Right atrium auricular region (tissue), 2 donors: ENCODE measurements at places on chromosomes 4 and X. TPM values are rescaled to one million over a fixed set of nuclear protein-coding genes. Genes with fewer than 3 reads are reported as not detected.

NAP1L3 gene
- total RNA-seq = 7.3 TPM

RASSF6 gene
- total RNA-seq = not detected

DNA sequence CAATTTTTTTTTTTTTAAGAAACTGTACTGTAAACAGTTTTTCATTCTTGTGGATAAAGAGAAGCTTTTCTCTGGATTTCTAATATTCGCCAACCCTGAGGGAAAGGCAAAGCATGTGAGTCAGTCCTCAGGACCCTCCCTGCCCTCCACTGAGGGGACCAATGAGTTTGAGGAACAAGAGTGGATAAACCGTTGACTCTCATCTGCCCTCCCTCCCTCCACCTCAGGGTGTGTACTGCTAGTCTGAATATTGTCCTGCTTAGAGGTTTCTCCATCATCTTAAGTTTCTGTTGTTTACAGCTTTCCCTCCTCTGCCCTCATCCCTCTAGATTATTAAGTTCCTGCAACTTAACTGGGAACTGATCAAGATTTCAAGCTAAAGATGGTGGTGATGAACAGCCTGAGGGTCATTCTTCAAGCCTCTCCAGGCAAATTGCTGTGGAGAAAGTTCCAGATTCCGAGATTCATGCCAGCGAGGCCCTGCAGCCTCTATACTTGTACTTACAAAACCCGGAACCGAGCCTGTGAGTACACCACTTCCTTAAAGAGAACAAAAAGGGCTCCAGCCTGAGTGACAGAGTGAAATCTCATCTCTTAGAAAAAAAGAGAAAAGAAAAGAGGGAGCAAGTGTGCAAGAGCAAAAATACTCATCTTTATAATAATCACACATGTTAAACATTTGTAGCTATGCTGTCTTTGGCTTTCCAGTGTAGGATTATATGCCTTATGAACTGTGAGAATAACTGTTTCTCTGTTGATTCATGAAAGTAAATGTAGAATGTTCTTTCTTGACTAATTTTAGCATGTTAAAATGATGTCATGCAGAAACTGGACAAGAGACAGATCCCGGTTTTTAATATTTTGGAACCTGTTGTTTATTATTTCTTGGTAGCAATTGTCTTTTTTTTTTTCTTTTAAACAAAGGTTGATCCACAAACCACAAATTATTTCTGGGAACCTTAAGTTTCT lies 11.9 kb downstream of the CA5B start:
- peak; percentile 64 for DNase-seq

- no peak for DNase-seq
These were observed 70.6 kb downstream of the ARFIP1 start for GRCh38 chr4:152850377-152850776.

ZCCHC18 gene
- total RNA-seq = 0.43 TPM

- no peak for DNase-seq
These were observed 784 bp upstream of the ANXA5 start for GRCh38 chr4:121697564-121697963.

DNA sequence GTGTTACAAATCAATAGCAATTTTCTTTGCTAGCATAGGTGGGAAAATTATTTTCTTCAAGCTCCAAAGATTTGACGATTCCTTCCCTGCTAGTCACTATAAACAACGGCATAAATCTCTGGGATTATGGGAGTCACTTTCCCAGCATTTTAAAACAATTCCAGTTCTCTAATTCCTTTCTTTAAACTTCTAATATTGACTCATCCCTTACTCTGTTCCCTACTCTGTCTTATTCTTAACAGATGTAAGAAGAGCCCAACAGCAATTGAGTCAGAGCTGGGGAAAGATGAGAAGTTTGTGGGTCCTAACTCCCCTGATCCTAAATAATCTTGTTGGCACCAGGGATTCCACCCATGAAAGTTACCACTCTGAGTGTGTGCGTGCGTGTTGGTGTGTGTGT lies 47.4 kb upstream of the IL21 start:
- no peak for DNase-seq

NAT8L gene
- total RNA-seq = 3.0 TPM

NPNT gene
- 5.5 TPM for total RNA-seq

TMEM33 gene
- 27.1 TPM for total RNA-seq

GRCh38 chrX:143635915-143636314 lies at the start of gene SLITRK4:
Gene SLITRK4, minus strand, starts transcription at chrX:143636101. Its CDS starts 4,993 bp downstream, at chrX:143631108.
- no peak for DNase-seq

DNA sequence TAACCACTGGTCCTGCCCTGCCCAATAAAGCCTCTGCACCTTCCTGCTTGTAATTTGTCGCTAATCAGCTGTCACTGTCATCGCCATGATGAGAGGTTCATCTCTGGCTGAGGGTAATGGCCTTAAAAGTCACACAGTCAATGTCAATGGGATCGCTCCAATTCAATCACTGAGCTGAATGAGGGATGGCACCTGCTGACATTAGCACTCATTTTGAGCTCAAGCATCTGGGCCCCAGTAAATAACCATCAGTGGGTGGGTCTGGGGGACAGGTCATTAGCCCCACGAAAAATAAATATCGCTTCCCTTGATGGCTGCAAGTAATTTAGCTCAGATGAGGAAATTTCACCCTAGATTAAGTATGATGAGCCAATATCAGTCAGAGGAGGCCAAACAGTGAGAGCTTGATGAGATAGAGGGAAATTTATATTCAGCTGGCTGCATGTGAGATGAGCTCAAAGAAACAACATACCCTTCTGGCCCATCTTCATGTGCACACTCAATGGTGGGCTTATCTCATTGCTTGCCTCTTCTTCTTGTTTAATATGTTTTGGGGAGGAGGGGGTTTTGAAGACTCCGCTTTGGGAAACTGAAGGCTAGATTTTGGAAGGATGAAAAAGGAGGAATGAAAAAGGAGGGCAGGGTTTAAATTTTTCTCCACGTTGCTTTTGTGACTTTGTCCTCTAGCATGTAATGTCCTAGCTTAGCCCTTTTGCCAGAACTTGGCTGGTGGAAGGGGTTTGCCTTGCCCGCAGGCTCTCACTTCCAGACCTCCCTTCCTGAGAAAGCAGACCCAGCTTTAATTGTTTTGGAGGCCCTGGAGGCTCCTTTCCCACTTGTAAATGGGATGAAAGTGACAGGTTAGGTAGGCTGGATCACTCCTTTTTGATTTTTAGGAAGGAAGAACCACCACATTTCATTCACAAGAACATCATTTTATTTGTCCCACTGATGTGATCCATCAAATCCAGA lies 84.8 kb upstream of the PAQR3 start:
- no peak for DNase-seq

GABRE gene
- total RNA-seq = 4.2 TPM

GRCh38 chr4:76624241-76624681 lies 189.2 kb downstream of the SHROOM3 start:
- DNase-seq = peak; percentile 67

DNA sequence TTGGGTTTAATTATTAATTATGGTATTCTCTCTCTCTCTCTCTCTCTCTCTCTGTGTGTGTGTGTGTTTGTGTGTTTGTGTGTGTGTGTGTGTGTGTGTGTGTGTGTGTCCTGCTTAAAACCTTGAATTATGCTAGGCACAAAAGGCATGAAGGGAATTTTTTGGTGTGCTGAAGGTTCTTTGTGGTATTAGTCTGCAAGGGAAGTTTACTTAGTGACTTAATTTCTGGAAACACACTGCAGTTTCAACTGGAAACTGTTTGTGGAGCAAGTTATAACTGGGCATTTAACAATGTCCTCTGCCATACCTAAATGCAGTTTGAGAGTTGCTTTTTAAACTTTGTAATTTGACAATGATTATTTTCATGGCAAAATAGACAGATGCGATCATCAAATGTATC lies 111.7 kb downstream of the FRMPD4 start:
- no peak for DNase-seq

DNA sequence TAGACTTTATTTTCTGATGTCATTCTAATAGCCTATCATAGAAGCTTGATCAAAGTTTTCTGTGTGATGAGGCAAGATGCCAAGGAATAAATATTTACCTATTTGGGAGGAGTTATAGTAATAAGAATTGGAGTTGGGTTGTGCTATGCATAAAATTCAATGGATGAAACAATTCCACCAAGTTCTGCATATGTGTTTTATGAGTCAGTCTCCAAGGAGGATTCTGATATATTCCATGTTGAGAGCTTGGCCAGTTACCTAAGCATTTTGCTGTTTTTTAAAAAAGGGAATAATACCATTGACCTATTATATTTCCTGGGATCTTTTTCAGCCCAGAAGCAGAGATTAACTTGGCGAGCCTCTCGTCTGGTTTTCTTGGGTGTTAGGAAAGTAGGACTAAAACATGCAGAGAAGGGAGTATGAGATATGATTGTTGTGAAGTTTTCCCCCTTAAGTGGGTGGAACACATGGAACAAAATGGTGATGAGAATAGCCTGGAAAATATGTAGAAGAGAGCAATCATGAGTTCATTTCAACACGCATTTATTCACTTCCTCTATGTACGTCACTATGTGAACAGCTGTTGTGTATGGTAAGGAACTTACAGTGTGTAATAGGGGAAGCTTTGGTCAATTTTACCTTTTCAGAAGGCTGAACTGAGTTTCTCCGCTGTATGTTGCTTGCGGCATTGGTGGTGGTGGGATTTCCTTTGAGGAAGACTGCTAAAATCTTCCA lies 39.2 kb downstream of the POLA1 start:
- no peak for DNase-seq

DNA sequence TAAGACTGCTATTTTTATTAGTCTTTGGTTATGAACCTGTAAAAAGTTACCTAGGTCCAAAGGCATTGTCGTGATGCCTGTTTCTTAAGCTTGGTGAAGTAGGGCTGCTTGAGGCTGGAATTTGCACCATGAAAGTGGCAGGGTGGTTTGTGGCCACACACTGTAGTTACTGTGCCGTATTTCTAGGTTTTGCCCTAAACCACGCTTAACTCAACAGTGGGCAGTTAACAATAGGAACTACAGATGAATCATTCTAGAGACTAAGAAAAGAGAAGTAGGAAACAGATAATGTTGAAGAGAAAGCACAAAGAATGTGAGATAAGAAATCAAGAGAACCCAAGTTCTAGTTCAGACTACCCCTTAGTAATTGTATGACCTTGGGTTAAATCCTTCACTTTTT lies 11.5 kb downstream of the ETNPPL start:
- DNase-seq = no peak

- no peak for DNase-seq
These were observed 15.4 kb downstream of the SNX12 start for GRCh38 chrX:71052721-71053120.

MAGEB4 gene
- total RNA-seq = not detected

USP17L10 gene
- not detected for total RNA-seq

GRCh38 chr4:8878421-8878820 lies 6.8 kb upstream of the HMX1 start:
- no peak for DNase-seq

DNA sequence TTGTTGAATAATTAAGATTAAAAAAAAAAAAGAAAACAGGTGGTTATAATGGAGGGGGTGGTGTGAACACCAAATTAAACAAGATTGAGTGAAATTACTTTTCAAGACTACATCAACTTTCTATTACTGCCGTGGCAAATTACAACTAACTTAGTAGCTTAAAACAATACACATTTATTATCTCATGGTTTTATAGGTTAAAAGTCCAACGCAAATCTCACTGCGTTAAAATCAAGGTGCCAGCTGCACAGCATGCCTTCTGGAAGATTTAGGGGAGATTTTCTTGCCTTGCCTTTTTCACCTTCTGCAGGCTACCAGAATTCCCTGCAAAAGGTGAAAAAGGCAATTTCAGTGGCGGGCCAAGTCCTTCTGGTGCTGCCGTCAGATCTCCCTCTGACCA lies 58.5 kb downstream of the ATXN3L start:
- no peak for DNase-seq

DNA sequence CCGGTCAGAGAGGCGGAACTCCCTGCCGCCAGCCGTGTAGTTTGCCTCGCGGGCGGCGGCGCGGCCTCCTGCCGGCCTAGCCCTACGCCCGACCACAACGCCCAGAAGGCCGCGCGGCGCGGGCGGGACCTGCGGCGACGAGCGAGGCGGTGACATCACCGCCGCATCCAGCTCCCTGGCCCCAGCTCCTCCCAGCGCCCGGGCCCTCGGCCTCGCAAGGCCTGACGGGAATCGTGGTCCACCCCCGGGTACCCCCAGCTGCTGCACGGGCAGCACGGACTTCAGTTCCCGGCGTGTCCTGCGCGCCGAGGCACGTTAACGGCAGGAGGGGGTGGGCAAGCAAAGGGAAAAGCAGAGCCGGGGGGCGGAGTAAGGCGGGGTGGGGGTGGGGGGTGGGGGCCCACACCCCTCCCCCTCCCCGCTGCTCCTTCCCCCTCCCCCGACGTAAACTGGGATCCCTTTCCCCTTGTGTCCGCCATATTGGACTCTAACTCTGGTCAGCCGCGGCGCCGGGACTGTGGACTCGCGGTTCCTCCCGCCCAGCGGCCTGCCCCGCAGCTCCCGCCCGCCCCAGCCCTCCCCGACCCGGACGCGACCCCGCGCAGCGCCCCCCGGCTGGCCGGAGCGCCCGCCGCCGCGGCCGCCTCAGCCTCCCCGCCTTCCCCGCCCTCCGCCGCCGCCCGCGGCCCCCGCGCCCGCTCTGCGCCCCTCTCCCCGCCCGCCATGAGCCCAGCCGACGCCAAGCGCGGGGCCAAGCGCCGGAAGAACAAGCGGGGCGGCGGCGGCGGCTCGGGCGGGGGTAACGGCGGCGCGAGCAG lies at the start of gene FAM193A:
TSS of gene FAM193A (plus strand) at position 455 of the 818 bp plus-strand sequence. CDS start at position 724, 269 bp downstream.
- DNase-seq = peak; percentile 97

GRCh38 chr4:53917729-53918128 lies 146.7 kb downstream of the CHIC2 start:
- no peak for DNase-seq

FHIP1A gene
- total RNA-seq = 11.6 TPM

OPN1MW3 gene
- total RNA-seq = not detected

- DNase-seq = no peak
These were observed 96.6 kb upstream of the LRPAP1 start for GRCh38 chr4:3628868-3629175.

DNA sequence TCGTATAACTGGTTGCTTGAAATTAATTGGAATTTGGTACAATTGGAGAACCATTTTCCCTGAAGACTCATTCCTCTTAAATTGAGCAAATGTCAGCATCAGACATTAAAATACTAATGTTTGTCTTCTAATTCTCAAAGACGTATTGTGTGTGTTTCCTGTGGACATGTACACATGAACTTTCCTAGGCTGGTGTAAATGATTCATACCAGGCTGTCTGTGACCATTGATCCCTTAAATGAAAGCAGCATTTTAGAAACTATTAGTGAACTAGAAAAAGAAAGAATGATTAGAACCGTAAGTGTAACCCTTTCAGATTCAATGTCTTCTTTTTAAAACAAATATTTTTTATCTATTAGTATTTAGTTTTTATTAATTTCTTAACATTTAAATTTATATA lies 332.9 kb downstream of the PPP3CA start:
- no peak for DNase-seq

- DNase-seq = no peak
These were observed 12.4 kb downstream of the YIPF6 start for GRCh38 chrX:68511255-68511654.

GRCh38 chr4:92304606-92305005 lies 840 bp downstream of the GRID2 start:
- DNase-seq = no peak

GRCh38 chrX:46573892-46574773 lies 568 bp downstream of the CHST7 start:
- no peak for DNase-seq

- DNase-seq = peak; percentile 65
These were observed at the start of gene PJA1 for GRCh38 chrX:69165087-69165651. Gene PJA1, minus strand, starts transcription at chrX:69165453. Its CDS starts 2,380 bp downstream, at chrX:69163073.

PNMA3 gene
- total RNA-seq = 2.6 TPM

FAM9B gene
- not detected for total RNA-seq

TEX28 gene
- not detected for total RNA-seq
